NCI-H2029 (cell line): ENCODE measurements at places on chromosomes 2 and 18.
A peak's percentile ranks its signal among the peaks of the same experiment; 100 is the strongest.

DNA sequence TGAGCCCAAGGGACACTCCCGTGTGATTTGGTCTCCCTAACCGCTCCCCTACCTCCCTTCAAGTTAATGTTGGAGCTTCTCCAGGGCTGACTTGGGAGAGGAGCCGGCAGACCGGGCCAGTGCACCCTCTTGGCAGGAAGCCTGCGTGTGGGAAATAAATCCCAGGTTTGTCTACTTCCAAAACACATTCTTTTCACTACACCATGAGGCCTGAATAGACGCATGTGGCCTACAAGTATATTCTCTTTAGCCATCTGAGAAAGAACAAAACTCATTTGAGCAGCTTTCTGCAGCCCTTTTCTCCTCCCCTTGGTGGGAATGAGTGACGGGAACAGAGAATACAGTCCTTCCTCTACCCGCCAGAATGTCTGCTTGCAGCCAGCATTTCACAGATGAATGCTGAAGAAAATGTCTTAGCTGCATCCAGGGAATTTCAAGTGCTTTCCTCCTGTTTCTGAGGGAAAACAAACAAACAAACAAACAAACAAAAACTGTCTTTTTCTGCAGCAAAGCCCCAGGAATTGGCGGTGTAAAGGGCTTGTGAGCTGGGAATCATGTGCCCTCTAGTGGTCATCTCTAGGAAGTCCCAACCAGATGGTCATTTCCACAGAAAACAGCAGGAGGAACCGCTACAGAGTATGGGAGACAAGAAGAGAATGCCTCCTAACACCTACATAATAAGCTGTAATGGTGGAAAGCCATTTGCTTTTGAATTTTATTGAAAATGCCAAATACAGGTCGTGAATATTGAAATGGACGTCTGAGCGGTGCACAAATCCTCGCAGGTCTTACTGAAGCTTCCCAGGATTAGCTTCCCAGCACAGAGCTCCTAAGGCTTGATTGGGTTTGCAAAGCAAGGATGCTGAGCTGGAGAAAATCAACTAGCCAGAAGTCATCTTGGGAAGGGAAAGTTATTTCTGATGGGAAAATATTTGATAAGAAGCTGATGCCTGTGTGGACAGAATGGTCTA lies 41.2 kb upstream of the DAPL1 start:
- DNase-seq: peak; percentile 33

- no peak for DNase-seq
Measured at GRCh38 chr2:219569041-219569440, 2.3 kb downstream of the OBSL1 start.

DNA sequence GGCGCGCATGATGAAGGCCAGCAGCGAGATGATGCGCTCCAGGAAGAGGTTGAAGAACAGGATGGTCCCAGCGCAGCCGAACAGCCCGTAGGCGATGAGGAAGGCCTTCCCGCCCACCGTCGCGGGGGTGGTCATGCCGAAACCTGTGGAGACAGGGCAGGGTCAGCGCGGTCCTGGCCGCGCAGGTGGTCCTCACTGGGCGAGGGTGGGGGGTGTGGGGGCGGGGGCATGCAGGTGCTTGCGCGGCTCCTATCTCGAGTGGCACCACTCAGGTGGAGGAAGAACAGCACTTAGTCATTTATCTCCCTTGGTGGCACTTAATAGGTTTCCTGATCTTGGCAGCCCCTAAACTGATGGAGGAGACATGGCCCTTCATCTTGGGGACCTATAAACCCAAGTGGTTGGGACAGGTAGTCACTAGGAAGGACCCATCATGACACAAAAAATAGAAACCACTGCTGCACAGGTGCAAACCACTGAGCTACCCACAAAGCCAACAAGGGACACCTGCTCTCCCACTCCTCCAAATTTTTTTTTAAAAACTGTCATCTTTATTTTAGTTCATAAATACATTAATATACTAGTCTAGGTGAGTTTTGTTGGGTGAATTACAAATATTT lies 118.8 kb downstream of the MSH2 start:
- no peak for DNase-seq

DNA sequence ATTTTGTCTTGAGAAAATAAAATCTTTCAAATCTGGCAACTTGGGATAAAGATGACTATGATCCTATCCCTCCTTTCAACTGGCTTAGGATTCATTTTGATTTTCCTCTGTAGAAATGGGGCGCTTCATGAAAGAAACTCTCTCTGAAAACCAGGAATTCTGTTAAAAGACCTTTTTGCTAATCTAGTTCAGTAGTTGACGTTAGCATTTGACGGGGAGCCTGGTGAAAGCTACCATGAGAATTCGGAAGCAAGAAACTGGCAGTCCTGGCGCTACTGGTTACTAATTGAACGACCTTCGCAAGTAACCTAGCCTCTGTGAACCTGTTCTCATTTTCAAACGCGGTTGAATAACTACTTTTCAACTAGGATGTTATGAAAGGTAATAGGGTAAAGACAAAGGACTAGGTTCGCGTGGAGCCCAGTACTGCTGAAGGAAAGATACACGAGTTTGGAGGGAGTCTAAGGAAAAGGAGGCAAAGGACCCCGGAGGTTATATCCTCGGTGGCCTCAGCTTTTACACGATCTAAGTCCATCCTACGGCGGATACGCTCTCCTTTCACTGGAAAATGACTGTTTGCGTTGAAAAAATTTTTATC lies 604 bp upstream of the STK11IP start:
- DNase-seq: no peak

- DNase-seq: no peak
Measured at GRCh38 chr2:27212626-27213471, 781 bp upstream of the SLC5A6 start.

GRCh38 chr2:239393388-239393940 lies 7.4 kb downstream of the HDAC4 start:
- DNase-seq: no peak

DNA sequence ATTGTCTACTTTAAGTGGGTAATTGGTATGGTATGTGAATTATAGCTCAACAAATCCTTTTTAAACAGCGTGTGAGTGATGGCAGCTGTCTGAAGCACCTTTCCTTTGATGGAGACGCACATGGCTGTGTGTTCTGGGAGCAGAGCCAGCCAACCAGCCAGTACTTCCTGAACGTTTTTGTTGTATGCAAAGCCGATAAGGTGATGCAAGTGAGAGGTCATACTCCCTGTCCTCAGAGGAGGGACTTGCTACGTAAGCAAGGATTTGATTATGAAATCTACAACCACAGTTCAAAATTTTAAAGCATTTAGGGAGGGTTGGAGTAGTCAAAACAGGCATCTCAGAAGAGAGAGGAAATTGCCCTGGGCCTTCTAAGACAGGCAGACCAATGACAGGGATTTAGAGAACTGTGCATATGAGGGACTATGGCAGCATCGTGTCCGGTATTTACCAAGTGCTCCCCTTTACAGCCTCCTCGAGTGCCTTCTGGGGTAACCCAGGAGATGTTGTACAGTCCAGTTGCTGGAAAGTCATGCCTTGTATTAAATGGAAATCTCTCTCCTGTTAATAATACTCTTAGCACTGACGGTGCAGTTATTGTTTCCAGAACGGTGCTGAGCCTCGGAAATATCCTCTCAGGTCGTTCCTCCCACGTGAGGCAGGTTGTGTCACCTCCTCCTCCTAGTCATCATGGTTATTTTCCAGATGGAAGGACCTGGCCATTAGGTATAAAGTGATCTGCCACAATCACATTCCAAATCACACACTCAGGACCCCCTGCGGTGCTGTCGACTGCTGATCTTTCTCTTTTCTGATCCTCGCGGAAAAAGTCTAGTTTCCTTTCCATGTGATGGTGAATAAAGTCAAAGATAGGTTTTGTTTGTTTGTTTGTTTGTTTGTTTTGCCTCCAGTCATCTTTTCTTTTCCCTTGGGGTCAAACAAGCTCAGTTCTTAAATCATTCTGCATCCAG lies 28.4 kb downstream of the ARHGEF4 start:
- DNase-seq: peak; percentile 49
